ENCODE measurements at places on chromosomes 2 and 18.
A peak's percentile ranks its signal among the peaks of the same experiment; 100 is the strongest.

DNA sequence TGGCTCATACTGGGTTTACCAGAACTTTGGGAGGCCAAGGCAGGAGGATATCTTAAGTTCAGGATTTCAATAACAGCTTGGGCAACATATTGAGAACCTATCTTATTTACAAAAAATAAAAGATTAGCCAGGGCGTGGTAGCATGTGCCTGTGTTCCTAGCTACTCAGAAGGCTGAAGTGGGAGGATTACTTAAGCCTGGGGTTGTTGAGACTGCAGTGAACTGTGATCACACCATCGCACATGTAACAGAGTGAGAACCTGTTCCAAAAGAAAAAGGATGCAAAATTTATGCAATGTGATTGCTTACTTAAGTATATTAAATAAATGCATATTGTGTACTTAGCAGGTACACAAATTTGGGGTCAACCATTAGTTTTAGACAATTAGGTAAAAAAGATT lies 768.9 kb upstream of the CDH7 start:
- DNase-seq = no peak

DNA sequence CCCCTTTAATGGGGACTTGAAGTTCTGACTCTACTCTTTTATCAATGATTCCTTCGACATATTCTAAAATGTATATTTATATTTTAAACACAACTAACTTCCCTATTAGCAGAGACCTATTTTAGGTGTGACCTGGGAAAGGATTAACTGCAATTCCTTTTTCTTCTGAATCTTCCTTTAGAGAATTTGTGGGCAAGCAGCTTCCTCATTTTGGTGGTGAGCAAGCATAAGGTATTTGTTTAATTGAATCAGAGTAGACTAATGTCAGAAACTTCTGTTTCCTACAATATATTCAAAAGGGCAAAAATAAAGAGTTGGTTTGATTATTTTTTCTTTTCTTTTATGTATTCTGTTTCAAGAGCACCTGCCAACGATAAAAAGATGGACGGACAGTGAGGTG lies 237.0 kb downstream of the IKZF2 start:
- no peak for DNase-seq

GRCh38 chr2:200451511-200451910 lies 58.4 kb downstream of the KCTD18 start:
- DNase-seq = no peak

DNA sequence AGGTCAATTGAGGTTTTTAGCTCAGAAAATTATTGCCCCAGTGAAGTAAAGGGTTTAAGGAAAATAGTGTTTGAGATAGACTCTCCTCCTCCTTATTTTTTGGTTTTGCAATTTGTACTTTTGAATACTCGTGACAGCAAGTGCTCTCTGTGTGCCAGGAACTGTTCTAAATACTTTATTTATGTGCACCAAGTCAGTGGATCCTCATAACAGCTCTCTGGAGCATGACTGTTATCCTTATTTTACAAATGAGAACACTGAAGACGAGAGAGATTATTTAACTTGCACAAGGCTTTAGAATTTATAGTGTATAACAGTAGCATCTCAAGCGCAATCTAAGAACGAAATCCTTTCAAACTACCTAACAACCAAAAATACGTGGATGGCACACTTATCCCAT lies 24.7 kb downstream of the BABAM2 start:
- no peak for DNase-seq

- no peak for DNase-seq
These were observed 105.6 kb downstream of the PRPF40A start for GRCh38 chr2:152611458-152612231.

DNA sequence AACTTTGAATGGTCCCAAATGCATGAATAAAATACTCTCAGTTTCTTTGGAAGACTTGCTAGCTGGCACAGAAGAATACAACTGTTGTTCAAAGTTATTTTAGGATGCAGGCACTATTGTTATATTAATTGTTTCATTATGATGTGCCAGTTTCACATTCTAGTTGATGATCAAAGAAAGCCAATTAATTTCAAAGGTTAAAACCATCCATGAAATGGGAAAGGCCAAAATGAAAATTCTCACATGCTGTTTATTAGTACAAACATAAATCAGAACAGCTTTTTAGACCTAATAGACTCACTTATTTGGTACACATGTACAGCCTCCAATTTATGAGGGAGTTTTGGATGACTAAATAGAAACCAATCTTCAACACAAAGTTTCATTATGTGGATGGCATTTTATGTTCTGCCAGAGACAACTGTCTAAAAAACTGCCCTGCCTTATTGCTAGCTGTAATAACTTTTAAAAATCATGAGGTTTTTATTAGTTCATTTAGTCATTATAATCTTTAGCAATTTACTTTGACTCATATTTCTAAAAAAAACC lies 42.2 kb downstream of the RFTN2 start:
- no peak for DNase-seq

GRCh38 chr2:1626271-1626681 lies 118.0 kb downstream of the PXDN start:
- DNase-seq = no peak

GRCh38 chr2:19676770-19677169 lies 225.0 kb downstream of the TTC32 start:
- DNase-seq = no peak

DNA sequence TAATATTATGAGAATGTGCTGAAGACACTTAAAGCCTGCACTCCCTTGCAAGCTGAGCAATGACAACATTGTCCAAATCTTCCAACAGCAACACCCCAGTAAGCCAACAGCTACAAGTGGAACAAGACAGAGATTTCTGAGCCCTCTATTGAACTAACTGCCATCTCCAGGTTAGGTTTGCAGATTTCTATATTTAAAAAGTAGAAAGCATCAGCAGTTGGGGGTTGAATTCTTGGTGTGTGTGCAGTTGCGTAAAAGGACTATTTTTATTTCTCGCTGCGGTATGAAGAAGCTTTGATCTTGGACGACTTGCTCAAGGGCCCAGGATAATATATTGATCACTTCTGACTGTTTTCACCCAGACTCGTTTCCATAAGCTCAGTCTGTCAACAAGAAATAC lies 106.2 kb upstream of the ZFP36L2 start:
- no peak for DNase-seq

- DNase-seq = no peak
These were observed 95.3 kb downstream of the MREG start for GRCh38 chr2:215917953-215918620.

DNA sequence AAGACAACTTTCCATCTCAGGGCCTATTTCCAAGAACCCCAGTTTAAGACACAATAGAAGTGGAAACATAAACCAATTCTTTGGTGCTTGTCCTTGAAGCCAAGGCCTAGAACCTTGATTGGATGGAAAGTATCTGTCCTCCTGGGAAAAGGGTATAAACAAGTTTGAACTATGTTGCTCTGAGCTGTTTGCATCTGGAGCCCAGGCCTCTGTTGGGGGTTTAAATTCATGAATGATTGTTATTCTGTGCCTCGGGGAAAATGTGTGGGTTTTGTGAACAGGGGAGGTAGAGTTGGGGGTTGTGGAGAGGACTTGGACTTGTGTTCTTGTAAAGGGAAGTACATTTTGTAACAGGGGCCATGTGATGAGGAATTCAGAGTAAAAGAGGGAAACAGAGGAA lies 406.1 kb downstream of the SLC4A3 start:
- DNase-seq = no peak

DNA sequence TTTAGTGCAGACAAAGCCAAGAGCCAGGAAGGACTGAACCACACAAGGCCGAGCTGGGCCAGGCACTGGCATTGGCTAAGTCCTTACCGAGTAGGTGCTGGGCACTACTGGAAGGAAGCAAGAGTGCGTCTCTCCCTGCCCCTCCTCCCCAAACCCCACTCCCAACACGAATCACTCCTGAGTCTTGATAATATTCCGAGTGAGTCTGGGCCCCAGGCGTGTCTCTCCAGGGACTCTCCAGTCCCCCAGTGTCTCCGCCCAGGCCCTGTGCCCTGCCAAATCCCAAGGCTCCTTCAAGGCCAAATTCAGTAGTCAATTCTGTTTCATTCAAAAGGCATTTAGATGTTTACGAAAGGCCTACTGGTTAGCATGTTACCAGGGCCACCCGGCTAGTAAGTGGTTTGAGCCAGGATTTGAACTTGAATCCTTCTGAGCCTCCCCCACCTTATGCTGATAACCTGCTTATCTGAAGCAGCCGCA lies 82.8 kb downstream of the GLI2 start:
- DNase-seq = no peak

DNA sequence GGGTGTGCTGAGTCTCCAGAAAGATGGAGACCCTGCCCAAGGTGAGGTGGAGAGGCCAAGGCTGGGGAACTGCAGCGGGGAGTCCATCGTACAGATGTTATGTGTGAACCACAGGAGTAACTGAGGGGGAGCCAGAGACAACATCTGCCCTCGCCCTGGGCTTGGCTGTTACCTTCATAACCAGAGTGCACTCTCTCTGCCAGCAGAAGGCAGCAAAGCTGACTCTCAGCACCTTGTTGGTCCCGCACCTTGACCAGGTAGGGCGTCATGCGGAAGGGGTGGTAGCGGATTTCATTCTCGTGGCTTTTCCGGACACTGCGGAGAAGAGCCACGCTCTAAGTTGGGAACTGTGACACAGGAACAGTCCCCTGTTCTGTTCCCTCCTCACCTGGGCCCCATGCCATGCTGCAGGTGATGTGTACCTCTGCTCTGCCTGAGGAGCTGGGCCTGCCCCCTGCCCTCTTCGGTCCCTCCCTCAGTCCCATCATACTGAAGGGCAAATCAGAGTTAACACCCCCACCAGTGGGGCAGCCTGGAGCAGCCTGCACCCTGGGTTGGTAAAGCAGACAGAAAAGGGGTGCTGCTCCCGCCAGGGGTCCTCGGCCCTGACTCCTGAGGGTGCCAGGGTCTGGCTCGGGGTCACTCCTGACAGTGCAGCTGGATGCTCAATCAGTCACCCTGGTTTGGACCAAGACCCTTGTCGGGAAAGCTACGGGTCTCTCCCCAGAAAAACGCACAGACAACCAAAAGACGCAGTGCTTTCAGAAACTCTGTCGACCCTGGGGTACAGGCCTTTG lies 20.3 kb downstream of the PER2 start:
- no peak for DNase-seq

DNA sequence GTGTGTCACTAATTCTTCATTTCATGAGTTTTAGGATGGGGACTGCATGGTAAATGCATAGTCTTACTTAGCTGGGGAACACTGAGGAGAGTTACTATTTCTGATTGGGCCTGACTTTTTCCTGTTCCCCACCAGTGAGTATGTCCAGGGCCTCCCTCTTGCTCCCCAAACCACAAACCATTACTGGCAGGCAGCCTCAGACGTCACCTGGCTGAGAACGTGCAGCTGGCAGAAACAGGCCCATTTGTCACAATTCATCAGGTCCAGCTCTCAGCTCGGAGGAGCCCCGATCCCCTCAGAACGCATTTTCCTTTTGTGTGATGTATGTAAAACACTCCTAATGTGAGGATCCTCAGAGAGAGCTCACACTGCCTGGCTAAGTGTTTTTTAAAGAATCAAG lies 71.7 kb upstream of the SIX3 start:
- no peak for DNase-seq

DNA sequence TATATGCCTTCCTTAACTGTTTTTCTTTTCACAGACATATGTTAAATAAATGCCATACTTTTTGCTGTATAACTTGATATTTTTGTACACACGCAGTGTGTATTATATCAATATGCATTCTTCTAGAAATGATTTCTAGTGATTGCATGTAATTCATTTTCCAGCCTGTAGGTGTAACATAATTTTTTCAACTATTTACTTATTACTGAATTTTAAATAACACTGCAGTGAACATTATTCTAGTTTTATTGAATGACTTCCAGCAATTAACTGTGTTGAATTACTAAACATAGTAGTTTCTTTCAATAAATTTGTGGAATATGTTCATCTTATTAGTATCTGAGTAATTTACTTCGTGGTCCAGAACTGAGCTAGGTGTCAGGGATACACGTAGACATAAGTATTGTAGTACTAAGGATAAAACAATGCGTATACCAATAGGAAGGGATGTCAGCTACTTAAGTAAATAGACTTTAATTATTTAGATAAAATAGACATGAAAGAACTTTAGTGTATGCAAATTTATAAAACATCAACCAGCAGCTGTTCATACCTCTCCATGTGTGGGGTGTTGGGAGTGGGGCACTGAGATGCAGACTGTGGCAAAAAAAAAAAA lies 28.0 kb downstream of the TANC1 start:
- no peak for DNase-seq

- no peak for DNase-seq
These were observed 511.9 kb upstream of the NRP2 start for GRCh38 chr2:205170399-205170798.

DNA sequence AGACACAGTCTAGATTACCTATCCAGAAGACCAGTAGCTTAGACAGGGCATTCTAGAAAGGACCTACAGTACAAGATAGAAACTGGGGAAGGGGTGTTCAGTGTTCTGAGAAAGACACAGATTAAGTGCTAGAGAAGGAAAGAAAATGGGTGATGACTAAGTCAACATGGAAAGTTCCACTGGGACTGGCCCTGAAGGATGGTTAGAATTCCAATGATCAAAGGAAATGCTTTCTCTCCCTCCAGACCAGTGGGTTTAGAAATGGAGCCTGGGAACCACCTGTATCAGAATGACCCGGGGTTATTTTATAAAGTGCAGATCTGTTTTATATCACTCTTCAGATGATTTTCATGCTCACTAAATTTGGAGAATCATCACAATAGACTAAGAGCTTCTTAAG lies 5.8 kb upstream of the COLEC12 start:
- no peak for DNase-seq

DNA sequence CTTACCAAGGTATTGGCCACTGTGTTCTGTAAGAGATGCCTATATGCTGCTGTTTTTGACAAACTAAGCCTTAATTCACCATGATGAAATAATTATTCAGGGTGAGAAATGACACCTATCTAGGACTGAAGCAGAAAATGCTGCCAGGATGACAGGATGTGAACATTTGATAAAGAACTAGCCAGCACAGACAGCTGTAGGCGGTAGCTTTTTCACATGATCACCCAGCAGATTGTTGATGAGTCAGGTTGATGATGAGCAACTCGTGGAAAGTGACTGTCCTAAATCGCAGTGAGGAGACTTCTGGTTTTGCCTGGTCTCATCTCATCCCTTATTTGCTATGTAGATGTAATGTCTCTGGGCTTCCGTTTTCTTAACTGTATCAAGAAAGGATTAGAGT lies 144.1 kb downstream of the PRPF40A start:
- peak; percentile 35 for DNase-seq

GRCh38 chr2:198311020-198311419 lies 506.6 kb downstream of the PLCL1 start:
- no peak for DNase-seq

DNA sequence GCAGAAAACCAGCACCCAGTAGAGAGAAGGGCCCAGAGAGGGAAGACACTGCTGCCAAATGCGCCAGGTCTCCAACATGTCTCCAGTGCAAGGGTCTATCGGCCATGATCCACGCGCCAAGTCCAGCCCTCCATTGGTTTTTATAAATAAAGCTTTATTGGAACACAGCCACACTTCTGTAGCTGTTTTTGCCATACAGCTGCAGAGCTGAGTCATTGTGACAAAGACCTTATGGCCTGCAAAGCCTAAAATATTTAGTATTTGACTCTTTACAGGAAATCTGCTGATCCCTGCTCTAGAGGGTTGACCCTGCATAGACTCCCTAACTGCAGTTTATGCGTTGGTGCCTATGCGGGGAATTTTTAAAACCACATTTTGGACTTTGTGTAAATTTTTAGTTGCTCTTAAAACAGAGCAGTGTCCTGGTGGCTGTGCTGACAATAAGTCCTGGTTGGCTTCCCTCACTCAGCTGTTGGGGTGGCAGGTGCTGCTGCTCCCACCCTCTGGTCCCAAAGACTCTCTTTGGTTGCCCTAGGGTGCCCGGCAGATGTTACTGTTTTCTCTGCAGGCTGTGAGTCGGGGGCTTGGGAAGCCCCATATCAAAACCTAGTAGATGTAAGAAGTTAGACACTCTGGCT lies 154.9 kb downstream of the CTIF start:
- DNase-seq = no peak
